NCI-H1436 treated with DMSO at 0.1 percent for 48 hours (cell line): ENCODE measurements at places on chromosomes 5 and 9.

- no peak for DNase-seq
Measured at GRCh38 chr9:95014917-95015316, 288.4 kb downstream of the AOPEP start.

DNA sequence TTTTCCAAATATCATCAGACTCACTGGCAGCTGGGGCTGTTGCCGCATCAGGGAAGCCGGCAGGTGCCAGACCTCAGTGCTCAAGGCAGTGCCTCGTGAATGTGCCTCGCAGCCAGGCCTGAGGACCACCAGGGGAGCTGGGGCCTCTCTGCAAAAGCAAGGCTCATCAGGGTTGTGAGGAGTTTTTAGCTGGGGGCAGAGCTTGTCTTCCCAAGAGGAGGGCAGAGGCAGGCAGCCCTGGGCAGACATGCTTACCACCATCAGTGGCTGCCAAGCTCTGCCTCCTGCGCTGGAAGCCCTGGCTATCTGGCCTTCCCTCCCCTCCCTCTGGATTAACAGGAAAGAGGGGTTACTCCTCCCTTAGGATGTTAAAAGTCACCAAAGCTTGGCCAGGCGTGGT is 8.8 kb upstream of the TBC1D9B start:
- no peak for DNase-seq

GRCh38 chr5:158761161-158761560 is 338.6 kb downstream of the EBF1 start:
- DNase-seq: peak; percentile 19

DNA sequence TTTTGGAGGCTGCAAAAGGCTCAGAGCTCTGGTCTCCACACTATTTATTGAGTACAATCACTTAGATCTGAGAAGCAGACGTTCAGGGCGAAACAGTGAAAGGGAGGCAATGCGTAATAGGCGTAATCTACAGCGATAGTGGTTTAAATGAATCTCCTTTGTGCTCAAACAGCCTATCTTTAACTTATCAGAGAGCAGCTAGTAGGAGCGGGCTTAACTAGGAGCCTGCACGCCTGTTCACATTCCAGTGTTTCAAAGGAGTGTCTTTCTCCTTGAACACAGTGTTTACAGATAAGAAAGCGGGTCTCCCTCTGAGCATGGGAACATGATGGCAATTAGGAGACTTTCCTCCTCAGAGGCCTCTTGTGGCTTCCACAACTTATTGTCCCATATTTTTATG is 49.4 kb downstream of the AP3B1 start:
- DNase-seq: no peak

DNA sequence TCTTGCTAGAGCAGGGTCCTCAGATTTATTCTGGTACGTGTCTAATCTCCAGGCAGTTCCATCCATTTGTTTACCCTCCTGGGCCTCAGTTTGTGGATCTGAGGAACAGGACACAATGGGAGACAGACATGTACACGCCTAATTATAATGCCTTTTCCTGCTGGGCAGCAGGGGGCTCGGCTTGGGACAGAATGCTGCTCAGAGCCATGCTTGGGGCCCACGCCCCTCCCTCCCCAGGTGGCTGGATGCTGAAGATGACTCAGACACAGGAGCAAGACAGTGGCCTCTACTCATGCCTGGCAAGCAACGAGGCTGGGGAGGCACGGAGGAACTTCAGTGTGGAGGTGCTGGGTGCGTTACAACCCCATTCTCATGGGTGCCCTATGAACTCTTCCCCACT is 72.7 kb upstream of the ASS1 start:
- DNase-seq: no peak

- DNase-seq: no peak
Measured at GRCh38 chr9:138028596-138028995, 151.0 kb downstream of the CACNA1B start.
